Fibroblast of skin of back (primary cell): ENCODE measurements at places on chromosomes 4 and X.

DNA sequence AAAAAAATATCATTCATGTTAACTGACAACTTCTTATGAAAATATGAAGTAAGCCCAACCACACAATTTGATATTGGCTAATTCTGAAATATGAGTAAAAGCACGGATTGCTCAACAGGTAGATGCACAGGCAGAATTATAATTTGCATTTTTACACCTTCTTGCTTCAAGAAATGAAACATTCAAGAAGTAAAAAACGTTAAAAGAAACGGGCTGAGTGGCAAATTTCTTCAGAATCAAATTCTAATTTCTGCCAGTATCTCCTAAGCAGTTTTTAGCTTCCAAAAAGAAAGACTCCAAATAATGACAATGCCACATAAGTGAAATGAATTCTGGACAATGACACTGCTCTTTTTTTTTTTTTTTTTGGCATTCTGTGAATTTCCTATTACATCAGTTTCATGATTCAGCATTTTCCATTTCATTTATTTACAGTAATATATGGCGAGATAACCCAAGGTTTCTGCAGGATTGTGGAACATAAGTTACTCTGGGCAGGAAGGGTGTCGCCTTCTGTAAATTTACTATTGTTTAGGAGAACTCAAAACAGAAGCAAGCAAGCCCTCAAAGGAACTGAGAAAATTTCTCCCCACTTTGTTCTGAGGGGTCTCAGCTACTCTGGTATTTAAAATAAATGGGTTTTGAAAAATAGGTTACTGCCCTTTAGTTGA lies 1.4 kb downstream of the SEL1L3 start:
- DNase-seq, result peak; percentile 56

- no peak for DNase-seq
These were observed 105.8 kb downstream of the GEMIN8 start for GRCh38 chrX:13923845-13924244.

- no peak for DNase-seq
These were observed 12.4 kb downstream of the SLC34A2 start for GRCh38 chr4:25667931-25668557.

- DNase-seq, result no peak
These were observed 1506.8 kb downstream of the PCDH18 start for GRCh38 chr4:136025540-136025939.

DNA sequence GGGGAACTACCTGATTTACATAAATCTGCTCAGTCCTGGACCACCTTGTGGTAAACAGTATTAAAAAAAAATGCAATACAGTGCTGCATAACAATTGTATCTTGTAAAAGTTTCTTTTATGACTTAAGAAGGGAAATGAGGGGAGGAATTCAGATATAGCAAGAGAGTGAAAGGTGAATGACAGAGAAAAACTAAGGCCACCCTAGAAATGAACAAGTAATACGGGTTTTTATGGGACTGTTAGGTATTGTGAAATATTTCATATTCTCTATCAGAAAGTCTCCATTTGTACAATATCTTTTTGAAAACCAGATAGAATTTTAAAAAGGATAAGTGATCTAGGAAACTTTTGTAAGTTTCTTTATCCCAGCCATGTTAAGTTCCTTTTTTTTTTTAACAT lies 69.7 kb upstream of the NOCT start:
- DNase-seq, result no peak

DNA sequence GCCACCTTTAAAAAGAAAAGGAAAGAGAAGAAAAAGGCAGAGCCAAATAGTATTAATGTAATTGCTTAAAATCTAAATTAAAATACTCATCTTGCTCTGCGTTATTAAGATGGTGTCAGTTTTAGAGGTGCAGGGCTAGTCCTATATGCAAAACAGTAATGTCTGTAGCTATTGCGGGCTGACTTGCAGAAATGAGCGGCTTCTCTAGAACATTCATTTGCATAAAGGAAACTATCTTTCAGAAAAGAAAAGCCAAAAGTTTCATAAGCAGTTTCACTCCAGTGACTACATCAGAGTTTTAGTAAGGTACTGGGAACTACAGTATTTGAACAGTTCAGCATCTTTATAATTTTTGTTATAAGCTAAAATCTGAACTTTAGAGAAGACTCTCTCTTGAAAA lies 6.0 kb downstream of the SMAD1 start:
- no peak for DNase-seq

GRCh38 chr4:78784236-78784865 lies 8.2 kb downstream of the BMP2K start:
- DNase-seq, result peak; percentile 79

DNA sequence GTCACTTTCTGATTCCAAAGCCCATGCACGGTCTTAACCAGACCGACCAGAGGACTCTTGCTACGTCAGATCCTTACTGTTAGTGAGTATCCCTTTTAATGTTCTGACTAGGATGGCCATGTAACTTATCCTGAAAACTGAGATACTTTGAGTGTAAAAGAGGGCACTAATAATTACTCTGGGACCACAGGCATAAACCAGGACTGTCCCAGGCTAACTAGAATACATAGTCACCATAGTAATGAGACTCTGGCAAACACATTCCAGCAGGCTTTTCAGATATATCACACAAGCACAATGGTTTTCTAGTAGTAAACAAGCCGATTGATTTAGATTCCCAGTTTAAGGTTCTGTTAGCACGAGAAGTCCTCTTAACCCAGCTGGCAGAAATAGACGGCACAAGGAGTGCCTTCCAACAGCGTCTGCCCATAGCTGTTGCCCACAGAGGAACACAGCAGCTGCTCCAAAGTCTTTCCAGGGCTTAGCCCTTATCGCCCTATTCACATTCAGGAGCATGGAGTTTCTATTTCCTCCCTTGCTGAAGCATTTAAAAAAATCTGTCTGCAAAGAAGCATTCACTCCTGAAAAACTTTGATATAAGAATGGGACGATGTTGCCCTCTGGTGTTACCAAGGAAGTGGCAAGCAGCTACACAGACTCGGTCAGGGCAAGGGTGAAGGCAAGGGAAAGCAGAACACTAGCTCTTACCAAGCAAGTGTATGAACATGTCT lies 92.4 kb downstream of the CXCL13 start:
- DNase-seq, result peak; percentile 63

DNA sequence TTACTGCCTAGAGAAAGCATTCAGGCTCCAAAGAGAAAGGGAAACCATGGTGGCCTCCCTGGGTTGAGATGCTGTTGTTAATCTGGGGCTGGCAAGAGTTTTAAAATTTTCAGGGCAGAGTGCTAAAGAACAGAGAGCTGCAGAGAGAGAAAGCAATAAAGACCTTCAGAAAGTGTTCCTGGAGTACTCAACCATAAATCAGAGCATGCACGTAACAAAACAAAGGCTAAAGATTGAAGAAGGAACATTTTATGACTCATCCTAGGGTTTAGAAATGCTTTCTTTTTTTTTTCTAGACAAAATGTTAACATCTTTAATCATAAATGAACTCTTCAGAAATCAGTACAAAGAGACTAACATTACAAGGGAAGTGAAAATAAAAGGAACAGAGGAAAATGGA lies 562.3 kb upstream of the NDST4 start:
- no peak for DNase-seq

DNA sequence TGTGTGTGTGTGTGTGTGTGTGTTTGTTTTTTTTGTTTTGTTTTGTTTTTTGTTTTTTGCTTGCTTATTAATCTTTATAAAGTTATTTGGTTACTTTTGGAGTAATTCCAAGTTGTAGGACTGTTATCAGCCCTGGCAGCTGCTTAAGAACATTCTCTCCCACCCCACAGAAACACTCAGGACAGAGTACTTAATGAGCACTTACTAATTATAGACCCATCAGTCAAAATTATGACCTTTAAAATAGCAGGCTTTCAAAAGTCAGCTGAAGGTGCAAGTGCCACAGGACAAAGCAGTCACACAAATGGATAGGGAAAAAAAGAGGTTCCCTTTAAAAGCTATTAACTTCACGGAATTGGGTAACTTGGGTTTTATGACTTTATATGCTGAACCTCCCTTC lies 69.0 kb downstream of the BEND2 start:
- no peak for DNase-seq

DNA sequence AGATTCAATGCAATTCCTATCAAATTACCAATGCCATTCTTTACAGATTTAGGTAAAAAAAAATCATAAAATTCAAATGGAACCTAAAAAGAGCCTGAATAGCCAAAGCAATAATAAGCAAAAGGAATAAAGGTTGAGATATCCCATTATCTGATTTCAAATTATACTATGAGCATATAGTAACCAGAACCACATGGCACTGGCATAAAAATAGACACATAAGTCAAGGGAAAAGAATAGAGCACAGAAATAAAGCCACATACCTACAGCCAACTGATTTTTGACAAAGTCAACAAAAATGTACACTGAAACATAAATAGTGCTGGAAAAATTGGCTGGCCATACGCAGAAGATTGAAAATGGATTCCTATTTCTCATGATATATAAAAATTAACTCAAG lies 853.7 kb downstream of the FAT4 start:
- DNase-seq, result no peak

- DNase-seq, result no peak
These were observed 7.2 kb downstream of the SH3BP2 start for GRCh38 chr4:2799971-2800690.

- DNase-seq, result peak; percentile 88
These were observed 20.4 kb downstream of the PIN4 start for GRCh38 chrX:72201836-72202536.

GRCh38 chrX:111505783-111506182 lies 5.7 kb upstream of the SERTM2 start:
- no peak for DNase-seq
